Activated naive CD4-positive, alpha-beta T cell treated with Interleukin-2 at 50 U/mL for 16 hours (primary cell): ENCODE measurements at places on chromosomes 7 and 10.

GRCh38 chr10:93452143-93452542 lies 30.0 kb downstream of the MYOF start:
- no peak for DNase-seq

DNA sequence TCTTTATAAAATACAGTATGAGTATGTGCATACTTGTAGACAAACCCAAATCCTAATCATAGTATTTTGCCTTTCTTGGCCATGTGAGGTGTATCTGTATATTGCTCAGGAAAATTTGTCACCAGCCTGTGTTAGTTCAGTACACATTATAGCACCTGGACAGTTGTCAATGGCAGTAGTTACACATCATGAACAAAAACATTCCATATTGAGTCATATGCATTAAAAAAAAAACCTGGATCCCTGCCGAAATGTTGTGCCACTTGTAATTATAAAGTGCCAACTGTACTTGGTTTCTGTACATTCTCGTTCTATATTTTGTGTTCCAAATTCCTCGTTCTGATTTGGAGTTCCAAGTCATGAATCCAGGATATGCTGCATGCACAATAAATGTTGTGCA lies 410.4 kb downstream of the INHBA start:
- DNase-seq, result no peak

DNA sequence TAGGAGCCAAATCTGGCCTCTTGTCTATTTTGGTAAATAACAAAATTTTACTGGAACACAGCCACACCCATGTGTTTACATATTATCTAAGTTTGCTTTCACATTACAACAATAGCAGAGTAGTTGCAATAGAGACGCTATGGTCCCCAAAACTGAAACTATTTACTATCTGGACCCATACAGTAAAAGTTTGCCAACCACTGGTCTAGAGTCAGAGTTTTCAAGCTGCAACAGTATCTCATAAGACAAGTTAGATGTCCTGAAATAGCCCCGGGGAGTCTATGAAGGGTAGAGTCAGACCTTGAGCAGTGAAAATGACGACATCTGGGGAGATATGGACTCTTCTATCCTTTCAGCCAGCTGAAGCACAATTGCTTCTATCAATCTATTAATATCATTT lies 74.2 kb downstream of the CTNNA3 start:
- no peak for DNase-seq

DNA sequence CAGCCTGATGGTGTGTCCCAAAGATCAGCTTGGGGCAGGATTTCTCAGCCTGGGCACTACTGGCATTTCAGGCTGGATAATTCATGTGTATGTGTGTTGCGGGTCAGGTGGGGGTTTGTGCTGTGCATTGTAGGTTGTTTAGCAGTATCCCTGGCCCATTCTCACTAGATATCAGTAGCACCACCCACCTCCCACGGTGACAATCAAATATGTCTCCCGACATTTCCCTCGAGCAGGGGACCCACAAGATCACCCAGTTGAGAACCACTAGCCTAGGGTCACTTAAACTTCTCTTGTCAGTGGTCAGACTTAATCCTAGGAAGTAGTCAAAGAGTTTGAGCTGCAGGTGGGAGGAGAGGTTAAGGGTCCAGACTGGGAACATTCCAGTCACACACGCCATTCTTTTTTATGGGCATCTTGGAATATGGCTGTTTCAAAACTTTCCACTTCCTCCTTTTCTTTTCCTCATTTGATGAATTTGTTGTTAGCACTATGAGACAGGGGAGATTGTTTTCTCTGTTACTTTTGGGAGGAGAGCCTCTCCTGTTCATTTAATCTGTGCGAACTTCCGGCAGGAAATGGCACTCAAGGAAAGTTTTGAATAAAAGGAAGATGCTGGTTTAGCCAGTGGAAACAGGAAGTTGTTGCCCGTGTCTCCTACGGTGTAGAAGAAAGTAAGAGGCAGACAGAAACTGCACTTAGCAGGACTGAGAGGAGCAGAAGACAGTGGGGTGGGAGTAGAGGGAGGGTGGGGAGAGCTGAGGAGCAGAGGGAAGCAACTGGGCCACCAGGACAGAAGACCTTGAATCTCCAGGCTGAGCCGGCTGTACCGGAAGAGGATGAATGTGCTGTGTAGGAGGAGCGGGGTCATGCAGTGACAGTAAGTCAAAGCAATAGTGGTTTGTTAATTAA lies 17.6 kb upstream of the EXOC6 start:
- peak; percentile 37 for DNase-seq

GRCh38 chr7:81187753-81188152 lies 268.9 kb upstream of the SEMA3C start:
- DNase-seq, result no peak

DNA sequence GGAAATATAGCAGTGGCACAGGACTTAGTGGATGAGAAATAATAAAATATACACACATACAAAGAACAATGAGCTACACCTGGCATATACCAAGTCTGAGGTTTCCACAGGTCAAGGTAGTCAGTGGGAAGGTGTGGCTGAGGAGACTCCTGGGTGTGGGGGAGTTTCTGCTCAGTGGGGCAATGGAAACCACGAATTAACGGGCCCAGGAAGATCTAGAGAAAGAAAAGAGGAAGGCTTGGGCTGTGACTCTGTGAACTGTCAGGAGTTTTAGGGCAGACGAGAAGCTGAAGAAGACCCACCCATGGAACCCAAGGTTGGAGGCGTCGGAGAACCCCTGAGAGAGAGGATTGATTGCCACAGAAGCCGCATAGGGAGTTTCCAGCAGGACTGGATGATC lies 196.5 kb downstream of the HERPUD2 start:
- no peak for DNase-seq

- no peak for DNase-seq
These were observed 8.3 kb upstream of the OCM start for GRCh38 chr7:5872326-5872725.

DNA sequence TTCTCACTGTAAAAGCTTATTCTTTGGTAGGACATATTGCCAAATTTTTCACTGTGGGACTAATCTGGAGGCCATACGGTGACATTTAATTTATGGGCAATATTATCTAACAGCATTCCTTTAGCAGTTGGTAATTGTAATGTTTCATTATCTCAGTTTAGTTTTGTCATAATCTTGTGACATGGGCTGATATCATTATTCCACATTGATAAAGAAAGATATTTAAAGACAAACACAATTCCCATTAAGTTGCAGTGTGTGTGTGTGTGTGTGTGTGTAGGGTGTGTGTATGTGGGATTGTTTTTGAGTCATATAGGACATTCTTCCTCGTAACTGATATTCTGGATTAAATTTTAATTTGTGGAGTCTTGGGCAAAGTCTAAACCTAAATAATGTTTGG lies 238.5 kb downstream of the PRKG1 start:
- no peak for DNase-seq

DNA sequence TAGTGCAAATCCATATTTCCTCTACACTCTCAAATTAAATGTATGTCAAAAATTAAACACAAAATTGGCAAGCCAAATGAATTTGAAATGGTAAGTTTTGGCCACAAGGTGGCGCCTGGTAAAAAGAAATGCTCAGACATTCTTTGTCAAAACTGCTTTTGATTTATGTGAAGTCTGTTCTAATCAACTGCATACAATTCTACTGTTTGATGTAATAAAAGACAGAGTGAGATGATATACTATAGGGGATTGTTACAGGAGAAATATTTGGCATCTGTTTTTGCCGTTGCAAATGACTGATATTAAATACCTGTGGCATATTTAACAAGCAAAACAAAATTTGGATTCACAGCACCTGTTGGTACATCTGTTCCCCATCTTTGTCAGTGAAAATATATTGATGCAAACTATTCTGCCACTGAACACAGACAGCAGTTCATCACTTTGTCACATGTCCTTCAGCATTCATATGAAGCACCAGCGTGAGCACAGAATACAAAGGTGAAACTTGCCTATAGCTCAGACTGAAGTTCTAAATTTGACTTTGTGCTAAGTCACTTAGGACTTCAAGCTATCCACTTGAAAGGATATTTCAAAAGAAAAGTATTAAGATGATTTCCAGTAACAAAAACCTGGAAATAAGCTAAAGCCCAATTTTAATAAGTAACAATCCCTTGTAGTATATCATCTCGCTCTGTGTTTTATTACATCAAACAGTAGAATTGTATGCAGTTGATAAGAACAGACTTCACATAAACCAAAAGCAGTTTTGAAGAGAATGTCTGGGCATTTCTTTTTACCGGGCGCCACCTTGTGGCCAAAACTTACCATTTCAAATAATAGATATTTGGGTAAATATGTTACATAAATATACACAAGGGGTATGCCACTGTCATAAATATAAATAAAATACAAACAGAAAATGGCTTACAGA lies 10.2 kb upstream of the CH25H start:
- peak; percentile 66 for DNase-seq

DNA sequence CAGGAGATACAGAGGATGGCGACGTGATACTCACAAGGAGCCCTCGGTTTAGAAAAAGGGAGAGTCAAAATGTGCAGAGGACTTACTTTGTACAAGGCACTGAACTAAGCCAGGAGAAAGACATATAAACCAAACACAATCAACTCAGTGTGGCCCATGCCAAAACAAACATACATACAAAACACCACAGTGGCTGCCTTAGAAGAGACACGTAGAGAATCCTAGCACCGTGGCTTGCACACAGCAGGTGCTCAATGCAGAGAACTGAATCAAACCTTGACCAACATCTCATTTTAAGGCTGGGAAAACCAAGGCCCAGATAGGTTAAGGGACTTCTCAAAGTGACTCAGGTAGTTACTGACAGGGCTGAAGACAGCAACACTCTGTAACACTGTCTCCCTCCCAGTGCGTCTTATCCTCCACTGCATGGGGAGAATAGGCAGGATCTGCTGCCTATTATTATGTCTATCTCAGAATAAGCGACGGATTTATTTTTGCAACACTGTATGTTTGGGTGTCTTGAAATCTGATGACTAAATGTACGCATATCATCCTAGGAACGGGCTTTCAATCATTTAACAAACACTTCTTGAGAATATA lies 11.0 kb downstream of the SORBS1 start:
- DNase-seq, result no peak

DNA sequence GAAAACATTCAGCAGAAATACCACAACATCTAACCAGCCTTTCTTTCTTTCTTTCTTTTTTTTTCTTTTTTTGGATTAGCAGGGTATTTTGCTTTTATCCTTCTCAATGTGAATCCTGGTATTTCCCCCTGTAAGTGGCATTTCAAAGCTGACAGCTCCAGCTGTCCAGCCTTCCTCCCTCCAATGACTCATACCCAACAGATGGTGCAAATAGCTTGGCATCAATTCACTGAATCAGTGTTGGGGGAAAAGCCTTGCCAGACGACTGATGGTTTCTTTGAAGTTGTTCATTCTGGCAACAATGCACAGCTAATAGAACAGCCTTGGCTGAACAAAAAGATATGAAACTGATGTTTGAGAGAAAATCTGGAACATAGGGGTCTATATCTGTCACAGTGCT lies 316.8 kb upstream of the STEAP1 start:
- DNase-seq, result no peak

DNA sequence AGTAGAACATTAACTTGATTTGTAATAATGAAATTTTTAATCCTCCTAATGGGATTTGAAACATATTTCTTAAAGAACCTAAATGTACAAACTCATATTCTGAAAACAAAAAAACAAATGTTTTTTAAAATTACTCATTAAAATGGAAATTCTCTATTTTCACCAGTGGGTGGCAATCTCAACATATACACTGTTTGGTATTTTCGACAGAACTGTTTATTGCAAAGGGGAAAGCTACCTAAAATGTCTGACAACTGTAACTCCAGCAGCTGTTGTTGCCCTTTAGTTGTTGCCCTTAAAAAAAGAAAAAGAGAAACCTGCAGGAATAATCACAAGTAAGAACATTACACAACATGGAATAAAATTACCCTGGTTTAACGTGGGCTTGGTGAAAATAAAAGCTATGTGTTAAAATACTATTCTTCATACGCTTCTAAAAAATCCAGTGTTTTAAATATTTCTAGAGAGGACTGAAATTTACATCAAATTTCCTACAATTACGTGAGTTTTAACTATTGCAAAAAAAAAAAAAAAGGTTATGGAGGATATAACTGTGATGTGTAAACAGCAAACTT lies 54.5 kb downstream of the COL1A2 start:
- DNase-seq, result no peak
